ENCODE measurements at places on chromosomes 7 and 10.
A peak's percentile ranks its signal among the peaks of the same experiment; 100 is the strongest.

DNA sequence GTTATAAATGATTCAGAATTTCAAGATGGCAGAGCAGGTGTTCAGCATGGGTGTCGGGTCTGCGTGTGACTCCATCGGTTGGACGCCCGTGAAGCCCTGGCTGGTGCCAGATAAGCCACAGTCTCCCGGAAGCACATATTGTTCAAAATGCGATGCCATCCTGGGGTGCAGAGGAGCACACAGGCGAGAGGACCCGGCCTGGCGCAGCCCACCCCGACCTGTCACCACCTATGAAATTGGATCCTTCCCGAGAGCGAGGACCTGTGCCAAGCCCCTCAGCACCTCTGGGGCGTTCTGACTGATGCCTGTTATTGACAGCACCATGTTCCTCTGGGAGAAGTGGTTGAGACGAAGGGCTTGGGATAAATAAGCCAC lies 110.1 kb downstream of the ACTR3B start:
- no peak for DNase-seq

DNA sequence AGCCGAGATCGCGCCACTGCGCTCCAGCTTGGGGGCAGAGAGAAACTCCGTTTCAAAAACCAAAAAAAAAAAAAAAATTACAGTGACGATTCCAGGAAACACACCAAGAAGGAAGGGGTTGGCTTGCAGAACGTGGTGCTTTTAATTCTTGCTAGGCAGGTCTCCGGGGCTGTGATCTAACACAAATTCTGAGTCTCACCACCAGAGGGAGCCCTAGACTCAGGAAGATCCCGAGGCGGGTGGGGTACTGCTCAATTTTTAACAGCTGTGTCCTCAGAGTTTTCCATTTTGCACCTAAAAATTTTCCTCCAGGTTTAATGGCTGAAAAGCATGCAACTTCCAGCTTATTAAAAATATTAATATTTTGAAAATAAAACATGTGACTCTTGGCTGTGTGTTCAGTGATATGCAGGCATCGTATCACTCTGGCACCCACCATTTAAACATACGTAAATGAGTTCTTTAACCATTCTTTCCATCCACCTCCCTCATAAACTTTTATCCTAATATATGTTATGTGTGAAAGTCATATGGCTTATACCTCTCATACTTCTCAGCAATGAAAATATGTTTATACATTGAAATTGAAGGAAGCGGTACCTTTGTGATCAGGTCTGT lies 26.5 kb upstream of the NUB1 start:
- DNase-seq, result peak; percentile 77

- DNase-seq, result no peak
These were observed 21.6 kb downstream of the OR2AE1 start for GRCh38 chr7:99855236-99855635.

DNA sequence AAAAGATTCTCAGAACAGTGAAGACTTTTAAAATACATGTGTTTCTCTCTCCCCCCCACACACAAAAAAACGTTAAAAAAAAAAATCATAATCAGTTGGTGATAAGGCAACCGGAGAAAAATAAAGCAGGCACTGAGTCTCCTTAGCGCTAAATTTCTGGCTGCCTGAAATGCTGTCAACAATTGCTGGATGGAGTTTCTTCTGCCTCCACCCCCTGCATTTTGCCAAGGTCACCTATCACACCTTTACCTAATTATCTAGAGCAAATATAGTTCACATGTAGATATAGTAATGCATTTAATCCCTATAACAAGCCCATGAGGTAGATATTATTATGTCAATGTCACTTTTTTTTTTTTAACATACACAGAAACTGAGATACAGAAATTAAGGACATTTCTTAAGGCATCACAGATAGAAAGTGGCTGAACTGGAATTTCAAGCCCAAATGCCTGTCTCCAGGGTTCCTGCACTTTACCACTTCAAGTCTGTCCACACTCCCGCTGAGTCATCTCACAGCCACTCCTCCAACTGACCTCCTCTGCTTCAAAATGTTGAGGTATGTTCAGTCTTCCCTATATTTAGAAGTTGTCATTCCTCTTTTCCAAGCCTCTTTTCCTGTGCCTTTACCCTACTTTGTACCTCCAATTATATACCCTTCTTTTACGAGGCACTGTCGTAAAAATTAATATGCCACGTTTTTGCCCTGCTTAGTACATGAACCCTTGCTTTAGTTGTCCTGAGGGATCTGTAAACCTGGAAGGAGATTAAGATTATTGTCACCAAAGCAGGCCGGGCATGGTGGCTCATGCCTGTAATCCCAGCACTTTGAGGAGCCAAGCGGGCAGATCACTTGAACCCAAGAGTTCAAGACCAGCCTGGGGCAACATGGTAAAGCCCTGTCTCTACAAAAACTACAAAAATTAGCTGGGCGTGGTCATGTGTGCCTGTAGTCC lies 72.8 kb upstream of the MPP7 start:
- DNase-seq, result peak; percentile 48

GRCh38 chr7:163298-163695 lies 29.1 kb upstream of the FAM20C start:
- no peak for DNase-seq

- DNase-seq, result no peak
These were observed 20.8 kb upstream of the UNC5B start for GRCh38 chr10:71191551-71192076.

GRCh38 chr7:36811807-36812206 lies 87.5 kb upstream of the AOAH start:
- DNase-seq, result no peak

DNA sequence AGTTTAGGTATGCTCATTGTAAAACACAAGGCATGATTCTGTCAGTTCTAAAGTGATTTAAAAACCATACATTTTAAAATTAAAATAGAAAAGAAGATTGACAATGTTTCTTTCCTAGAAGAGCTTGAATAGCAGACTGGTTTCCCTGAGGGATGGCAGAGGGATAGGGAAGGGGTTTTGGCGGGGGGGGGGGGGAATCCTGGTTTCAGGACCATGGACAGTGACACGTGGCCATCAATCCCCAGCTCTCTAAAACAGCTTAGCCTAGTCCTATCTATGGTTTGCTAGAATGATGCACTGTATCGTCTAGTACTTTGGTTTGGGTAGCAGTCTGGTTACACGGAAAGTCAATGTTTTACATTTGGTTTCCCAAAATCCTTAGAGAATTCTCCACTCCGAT lies 88.7 kb downstream of the PHYHIPL start:
- no peak for DNase-seq

- DNase-seq, result peak; percentile 23
These were observed 19.2 kb upstream of the MET start for GRCh38 chr7:116652793-116653192.

DNA sequence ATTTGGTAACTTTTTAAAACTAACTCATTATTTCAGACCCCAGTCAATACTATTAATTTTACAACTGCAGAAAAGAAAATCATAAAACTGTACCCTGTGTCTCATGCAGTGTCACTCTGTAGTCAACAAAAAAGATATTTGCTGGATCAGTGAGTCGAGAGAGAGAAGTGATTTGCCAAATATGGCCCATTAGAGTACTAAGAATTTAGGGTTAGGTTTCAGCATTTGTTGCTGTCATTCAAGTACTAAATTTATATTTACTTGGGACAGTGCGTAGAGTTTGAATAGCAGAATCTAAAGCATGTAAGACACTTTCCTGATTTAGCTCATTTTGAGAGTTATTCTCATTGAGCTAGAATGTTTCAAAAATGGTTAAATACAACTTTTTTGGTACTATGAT lies 38.9 kb downstream of the CACNA2D1 start:
- DNase-seq, result no peak

GRCh38 chr7:85426487-85426960 lies 239.7 kb upstream of the SEMA3D start:
- peak; percentile 7 for DNase-seq

DNA sequence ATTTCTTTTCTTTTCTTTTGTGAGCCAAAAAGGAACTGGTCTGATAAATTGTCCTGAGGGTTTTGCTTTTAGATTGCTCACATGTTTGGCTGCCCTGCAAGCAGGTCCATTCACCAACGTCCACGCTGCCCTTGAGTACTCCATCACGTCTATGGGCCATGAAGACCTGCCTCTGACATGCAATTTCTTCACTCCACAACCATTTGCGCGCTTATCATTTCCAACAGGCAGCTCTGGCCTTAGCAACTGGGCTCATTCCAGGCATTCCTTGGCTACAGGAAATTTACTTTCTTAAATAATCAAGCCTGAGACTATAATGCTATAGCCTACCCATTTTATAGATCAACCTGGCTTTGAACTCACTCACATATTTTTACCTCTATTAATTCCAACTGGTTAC lies 408.3 kb upstream of the C7orf33 start:
- DNase-seq, result no peak

DNA sequence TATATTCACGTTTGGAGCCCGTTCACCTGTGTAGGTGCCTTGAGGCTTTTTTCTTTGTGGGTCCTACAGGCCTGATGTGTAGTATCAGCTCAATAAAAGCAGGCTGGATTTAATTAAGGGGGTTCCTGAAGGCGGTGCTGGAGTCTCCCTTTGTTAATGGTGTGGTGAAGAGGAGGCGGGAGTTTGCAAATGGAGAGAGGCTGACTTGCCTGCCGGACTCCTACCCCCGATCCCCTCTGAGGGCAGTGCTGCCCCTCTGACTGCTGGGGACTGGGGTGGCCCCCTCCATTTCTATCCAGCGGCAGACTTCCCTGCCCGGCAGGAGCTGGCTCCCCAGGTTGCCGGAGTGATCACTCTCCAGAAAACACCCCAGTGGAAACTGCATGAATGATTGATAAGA lies 45.1 kb downstream of the ZMIZ1 start:
- no peak for DNase-seq

DNA sequence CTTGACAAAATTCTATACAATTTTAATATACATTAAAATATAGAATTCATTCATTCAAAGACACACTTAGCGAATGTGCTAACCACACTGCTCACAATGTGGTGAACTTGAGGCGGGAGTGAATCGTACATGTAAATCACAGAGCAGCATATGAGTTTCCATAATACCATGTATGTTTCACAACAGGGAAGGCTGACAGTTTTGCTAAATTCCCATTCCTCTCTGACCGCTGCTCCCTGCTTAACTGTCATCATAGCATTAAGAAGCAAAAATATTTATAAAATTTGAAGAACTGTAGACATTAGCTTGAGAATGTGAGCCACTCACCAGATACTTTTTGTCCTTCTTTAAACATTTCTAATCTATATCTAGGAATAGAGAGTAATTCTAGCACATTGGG lies 763.3 kb downstream of the MAGI2 start:
- no peak for DNase-seq

GRCh38 chr7:18202315-18203045 lies 174.8 kb upstream of the PRPS1L1 start:
- DNase-seq, result no peak

GRCh38 chr10:102418622-102419268 lies at the start of gene PSD:
Gene PSD (minus strand): TSS chr10:102418785. CDS start chr10:102417038, 1,747 bp downstream.
- DNase-seq, result no peak

- no peak for DNase-seq
These were observed 3.4 kb downstream of the FAM20C start for GRCh38 chr7:195830-196128.

- no peak for DNase-seq
These were observed 407.1 kb upstream of the MGMT start for GRCh38 chr10:129059977-129060376.

DNA sequence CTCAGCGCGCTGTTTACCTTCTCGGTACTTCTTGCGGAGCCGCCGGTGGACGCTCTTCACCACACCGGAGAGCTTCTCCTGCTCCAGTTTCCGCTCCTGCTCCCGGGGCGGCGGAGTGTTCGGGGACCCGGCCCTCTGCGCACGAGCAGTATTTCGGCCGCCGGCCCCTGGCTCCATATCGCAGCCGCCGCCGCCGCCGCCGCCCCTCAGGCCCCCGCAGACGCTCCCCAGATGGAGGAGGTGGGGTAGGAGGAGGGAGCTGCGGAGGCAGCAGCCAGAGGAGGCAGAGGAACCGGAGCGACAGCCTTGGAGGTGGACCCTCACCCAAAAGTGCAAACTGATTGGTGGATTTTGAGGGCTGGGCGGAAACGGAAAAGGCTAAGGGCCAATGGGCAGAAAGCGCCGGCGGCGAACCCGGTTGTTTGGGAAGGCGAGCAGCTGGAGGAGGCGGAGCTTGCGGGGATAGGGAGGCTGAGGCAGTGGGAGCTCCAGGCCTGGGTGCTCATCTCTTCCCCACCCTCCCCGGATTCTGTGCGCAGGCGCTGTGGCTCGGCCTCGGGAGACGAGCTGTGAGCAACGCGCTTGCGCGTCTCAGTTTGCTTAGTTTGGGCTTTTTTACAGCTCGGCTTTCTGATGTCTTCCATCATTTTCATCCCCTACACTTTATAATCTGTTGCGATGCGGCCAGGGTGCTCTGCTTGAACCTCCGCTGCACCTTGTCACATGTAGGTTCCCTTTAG lies 146.9 kb downstream of the GPR85 start:
- peak; percentile 98 for DNase-seq

- DNase-seq, result no peak
These were observed 35.3 kb downstream of the VSTM4 start for GRCh38 chr10:49080071-49080470.

DNA sequence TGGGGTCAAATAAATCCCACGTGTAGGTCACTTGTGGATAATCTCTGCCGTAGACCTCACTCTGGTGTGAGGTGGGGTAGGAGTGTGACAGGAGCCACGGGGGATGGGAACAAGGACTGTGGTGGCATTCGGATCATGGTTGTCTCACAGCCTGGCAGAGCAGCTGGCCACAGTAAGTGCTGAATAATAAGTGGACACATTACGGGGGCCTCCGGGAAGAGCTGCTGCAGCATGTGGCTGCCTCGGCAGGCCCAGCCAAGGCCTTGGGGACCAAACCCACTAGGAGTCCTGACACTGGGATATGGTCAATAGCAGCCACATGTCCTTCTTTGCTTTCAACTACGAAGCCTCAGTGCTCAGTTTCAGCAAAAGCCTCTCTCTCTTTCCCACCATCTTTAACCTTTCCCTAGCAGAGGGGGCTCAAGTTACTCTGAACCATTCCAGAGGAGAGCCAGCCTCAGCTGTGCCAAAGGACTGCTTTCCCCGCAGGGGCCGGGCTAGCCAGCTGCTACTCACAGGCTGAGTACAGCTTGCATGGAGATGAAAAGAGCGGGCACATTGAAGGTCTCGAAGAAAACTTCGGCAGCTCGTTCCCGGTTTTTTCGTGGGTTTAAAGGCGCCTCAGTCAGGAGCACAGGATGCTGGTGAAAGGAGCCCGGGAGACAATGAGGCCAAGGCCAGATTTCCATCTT lies 17.3 kb downstream of the ACTR1A start:
- DNase-seq, result no peak

DNA sequence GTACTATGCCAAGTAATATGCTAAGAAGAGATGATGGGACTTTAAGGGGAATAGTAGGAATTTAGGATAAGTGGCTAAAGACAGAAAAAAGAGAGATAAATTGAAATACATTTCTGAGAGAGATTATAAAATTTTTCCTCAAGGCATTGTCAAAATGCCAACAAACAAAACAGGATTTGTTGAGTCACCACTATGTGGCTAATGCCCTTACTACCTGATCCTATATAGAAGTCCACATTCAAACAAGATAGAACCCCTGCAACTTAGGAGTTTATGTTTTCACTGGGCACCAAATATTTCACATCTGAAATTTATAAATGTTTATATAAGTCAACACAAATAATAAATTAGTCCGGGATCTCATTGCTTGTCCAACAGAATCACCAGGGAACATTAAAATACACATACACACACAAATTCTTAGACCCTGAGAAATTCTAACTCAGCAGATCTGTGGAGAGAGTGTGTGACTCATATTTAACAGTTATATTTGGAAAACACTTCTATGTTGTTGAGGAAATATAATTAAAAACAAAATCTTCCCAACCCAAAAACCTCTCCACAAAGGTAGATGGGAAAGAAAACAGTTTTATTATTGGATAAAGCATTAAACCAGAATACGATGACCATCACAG lies 154.3 kb downstream of the PPP1R3A start:
- no peak for DNase-seq
